ENCODE measurements at places on chromosomes 7 and 10. TPM values are rescaled to one million over a fixed set of nuclear protein-coding genes. Genes with fewer than 3 reads are reported as not detected.

The EPHA1 gene
- polyA plus RNA-seq: 12.4 TPM

The TMEM184A gene
- polyA plus RNA-seq: 1.0 TPM

The INMT gene
- polyA plus RNA-seq: 24.2 TPM

The PRLHR gene
- 0.03 TPM for polyA plus RNA-seq

The MMP21 gene
- polyA plus RNA-seq: 0.73 TPM

The MYL10 gene
- polyA plus RNA-seq: 0.43 TPM

The AMZ1 gene
- 0.64 TPM for polyA plus RNA-seq

The SFRP4 gene
- polyA plus RNA-seq: 0.54 TPM

The ZNF736 gene
- polyA plus RNA-seq: 24.3 TPM

The C10orf62 gene
- polyA plus RNA-seq: not detected

- DNase-seq: no peak
These were observed 103.7 kb downstream of the DNAJB6 start for GRCh38 chr7:157440346-157441022.

GRCh38 chr7:5462216-5462615, 38.6 kb upstream of the TNRC18 start:
- no peak for DNase-seq

DNA sequence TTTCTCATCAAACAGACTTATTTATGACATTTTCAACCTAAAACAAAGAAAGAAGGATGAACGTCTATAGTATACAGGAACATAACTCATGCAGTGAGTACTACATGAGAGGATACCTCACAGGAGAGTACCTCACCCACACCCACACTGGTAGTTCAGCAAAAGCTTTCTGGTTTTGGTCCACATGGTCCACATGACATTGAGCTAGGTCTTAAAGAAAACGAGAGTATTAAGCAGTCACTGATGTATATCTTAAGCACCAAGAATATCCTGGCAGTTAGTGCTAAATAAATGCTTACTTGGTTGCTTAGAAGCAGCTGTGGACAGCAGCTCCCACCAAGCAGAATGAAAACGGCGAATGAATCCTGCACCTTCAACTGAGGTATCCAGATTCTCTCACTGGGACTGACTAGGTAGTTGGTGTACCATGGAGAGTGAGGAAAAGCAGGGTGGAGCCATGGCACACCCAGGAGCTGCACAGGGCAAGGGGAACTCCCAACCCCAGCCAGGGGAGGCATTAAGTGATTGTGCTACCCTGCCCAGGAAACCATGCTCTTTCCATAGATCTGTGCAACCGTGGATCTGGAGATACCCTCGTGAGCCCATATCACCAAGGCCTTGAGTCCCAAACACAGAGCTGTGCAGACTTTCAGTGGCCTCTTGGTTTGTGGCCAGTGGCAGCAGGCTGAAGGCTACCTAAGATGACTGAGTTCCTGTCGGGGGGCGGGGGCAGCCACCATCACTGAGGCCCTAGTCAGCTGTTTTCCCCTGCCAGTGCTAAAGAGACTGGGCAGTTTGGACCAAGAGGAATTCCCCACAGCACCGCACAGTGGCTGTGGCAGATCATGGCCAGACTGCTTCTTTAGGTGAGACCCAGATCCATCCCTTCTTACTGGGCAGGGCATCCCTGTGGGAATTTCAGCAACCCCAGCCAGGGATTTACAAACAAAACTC, 143.4 kb downstream of the SGMS1 start:
- DNase-seq: no peak

DNA sequence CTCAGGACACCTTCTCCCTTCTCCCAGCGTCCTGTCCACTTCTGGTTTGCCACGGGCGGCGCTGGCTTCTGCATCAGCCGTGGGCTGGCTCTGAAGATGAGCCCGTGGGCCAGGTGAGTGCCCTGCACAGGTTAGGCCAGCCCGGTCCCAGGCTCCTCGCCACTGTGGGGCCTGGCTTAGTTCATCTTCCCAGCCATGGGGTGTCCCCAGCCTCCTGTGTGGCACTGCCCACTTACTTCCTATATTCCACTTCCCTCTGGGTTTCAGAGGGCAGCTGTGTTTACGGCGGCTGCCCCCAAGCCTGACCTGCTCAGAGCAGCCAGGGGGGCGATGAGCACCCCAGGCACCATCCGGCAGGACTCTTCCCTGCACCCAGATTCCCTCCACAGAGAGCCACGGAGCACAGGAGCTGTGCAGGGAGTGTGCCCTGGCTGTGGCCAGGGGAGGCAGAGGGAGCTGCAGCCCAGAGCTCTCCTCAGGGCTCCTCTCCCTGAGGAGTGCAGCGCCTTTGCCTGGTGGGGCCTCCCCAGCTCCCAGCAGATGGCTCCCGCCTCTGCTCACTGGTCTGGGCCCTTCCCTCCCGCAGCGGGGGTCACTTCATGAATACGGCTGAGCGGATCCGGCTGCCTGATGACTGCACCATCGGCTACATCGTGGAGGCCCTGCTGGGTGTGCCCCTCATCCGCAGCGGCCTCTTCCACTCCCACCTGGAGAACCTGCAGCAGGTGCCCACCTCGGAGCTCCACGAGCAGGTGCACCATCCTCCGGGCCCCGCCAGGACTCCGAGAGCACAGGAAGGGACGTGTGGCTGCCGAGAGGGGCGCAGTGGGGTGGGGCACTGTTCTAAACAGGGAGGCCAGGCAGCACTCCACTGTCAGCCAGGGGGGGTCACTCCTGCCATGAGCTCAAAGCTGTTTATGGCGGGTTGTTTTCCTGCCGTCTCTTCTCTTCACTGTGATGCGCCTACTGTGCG, 6.4 kb downstream of the LFNG start:
- no peak for DNase-seq

DNA sequence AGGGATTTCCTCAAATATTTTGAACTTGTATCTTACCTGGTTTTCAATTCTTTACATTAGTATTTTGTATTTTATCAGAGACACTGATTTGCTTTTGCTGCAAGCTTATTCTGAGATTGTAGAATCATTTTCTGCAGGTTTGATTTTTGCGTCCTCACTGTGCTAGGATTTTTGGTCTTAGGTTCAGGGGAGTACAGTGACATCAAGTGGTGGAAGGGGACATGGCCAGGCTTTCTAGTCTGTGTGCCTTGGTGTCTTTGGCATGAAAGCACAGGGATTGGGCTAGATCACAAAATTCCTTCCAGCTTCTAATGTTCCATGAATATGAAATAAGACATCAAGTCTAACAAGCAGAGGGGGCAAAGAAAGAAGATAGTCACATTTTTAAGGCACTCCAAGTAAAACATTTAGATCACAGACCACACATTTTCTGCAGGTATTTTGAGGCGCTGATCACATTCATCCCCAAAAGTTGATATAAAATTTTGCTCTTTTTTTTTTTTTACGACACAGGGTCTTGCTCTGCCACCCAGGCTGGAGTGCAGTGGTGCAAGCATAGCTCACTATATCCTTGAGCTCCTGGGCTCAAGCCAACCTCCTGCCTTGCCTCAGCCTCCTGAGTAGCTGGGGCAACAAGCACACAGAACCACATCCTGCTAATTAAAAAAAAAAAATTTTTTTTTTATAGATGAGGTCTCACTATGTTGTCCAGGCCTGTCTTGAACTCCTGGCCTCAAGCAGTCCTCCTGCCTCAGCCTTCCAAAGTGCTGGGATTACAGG, 124.4 kb downstream of the PON1 start:
- peak; percentile 49 for DNase-seq

- no peak for DNase-seq
These were observed 907.6 kb downstream of the KCNMA1 start for GRCh38 chr10:76729841-76730487.

DNA sequence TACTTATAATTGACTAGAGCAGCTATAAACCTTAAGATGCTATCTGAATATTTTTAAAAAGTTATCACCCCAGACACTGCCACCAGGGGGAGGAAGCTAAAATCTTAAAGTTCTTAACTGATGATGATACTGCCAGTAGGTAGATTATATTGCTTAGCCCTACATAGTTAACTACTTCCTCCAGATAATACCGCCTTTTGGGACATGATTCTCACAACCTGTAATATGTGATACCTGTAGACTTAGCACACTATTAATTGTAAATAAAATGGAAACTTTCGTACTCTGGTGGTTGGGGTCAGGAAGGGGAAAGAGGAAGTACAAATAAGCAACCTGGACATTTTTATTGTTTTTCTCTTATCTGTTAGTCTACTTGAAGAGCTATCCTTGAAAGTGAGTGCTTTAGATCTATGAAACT, 268.9 kb downstream of the ADK start:
- DNase-seq: no peak

- no peak for DNase-seq
These were observed 19.1 kb downstream of the PI4K2A start for GRCh38 chr10:97659589-97659988.

DNA sequence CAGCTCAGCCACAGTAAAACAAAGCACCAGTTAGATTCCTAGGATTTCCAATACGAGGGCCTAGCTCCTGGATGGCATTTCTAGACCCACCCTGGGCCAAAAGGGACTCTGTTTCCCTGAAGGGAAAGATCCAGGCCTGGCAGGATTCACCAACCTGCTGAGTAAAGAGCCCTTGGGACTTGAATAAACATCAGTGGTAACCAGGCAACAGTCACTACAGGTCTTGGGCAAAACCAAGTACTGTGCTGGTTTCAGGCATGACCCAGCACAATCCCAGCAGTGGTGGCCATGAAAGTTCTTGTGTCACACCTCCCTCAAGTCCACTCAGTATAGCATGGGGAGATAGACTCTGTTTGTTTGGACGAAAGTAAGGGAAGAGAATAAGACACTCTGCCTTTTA, 31.0 kb upstream of the STARD3NL start:
- no peak for DNase-seq

DNA sequence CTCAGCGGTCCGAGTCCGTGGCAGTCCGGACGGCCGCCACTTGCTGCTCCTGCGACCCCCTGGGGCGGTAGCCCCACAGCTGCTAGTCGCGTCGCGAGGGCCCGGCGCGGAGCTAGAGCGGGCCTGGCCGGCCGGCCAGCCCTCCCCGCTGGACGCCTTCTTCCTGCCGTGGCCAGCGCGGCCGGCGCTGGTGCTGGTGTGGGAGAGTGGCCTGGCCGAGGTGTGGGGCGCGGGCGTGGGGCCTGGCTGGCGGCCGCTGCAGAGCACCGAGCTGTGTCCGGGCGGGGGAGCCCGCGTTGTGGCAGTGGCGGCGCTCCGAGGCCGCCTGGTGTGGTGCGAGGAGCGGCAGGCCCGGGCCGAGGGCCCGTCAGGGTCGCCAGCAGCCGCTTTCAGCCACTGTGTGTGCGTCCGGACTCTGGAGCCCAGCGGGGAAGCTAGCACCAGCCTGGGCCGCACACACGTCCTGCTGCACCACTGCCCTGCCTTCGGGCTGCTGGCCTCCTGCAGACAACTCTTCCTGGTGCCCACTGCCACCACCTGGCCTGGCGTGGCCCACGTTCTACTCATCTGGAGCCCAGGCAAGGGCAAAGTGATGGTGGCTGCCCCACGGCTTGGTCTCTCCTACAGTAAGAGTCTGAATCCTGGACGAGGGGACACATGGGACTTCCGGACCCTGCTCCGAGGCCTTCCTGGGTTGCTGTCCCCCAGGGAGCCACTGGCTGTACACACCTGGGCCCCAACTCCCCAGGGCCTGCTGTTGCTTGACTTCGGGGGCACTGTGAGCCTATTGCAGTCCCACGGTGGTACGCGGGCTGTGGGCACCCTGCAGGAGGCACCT, 631 bp downstream of the HPS6 start:
- peak; percentile 14 for DNase-seq

DNA sequence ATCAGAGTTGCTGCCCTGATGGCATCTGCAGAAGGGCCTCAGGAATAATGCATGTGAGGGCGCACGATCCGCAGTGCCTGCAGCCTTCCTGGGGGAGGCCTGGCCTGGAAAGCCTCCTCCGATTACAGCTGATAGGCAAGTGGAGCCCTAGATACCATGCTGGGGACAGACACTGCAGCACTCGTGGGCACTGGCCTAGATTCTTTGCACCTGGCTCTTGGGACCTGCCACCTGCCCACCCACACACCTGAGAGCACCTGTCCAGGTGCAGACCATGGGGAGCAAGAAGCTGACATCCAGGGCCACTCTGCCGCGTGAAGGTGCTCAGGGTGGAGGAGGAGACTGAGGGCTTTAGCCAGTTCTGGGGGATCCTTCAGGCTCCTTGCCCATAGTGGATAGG, 14.8 kb downstream of the YKT6 start:
- no peak for DNase-seq

DNA sequence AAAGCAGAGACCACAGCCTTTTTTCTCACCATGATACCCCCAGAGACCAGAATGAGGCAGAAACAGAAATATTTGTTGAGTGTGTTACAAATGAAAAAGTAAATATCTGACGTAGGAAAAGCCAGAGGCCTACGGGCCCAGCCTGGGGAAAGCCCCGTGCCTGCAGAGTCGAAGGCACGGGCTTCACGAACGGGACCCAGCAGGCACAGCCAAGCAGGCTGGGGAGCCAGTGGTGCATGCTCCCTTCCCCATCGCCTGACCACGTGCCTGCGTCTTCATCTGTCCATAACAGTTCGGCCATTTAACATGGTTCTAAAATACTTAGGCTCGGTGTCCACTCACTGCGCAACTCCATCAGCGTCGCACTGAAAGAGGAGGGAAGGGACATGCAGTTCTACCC, 50.8 kb downstream of the SLIT1 start:
- DNase-seq: no peak

GRCh38 chr10:64658528-64658927, 1137.3 kb downstream of the REEP3 start:
- no peak for DNase-seq

- no peak for DNase-seq
These were observed 24.0 kb downstream of the BZW2 start for GRCh38 chr7:16670021-16670420.

DNA sequence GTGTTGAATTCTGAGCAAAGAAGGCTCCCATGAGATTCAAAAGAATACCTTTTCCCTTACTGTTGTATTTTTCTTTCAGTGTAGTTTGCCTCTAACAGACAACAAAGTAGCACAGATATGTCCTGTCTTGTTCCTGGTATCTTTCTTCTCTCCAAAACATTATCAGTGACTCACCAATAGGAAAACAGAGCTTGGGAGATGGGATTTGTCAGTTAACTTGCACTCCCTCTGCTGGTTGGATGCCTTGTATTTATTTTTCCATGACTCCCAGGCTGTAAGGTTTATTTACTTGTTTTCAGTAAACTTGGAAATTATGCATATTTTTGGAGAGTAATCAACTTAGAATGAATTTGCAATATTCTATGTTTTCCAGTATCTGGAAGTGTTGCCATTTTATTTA, 129.7 kb downstream of the SAMD9 start:
- no peak for DNase-seq

DNA sequence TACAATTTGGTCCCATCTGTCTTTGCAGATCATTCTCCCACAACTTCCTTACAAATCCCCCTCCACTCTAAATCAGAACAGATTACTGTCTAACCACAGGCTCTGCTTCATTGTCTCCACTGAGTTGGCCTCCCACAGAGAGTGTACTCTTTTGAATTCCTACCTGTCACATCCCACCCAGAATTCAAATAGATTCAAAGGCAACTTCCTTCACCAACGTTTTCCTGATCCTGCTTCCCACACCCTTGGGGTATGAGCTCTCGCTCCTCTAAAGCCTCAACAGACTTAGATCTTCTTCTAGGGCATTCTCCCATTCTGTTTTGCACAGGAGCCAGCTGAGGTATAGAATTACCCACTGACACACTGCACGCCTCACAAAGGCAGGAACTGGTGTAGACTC, 197.8 kb upstream of the CDCA7L start:
- no peak for DNase-seq
